ENCODE measurements at places on chromosomes 4 and X.

GRCh38 chrX:53266914-53267313 lies 14.5 kb downstream of the IQSEC2 start:
- no peak for DNase-seq

- no peak for DNase-seq
These were observed 17.0 kb upstream of the HPF1 start for GRCh38 chr4:169774466-169775445.

DNA sequence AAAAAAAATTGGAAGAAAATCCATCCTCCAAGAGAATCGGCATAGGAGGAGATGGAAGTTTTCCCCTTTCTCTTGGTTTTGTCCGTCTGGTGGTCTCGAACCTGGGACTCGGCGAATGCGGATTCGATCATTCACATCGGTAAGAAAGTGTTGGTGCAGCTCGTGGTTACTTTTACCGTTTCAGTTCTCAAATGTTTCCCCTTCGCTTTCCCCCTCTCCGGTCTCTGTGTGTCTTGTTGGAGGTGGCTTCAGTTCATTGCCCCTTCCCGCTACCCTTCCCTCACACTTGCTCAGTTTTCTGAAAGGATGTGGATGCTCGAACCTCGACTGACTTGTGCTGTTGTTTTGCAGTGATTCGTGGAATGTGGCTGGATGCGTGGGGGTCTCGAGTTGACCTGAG lies 840 bp downstream of the GRID2 start:
- DNase-seq, result no peak

DNA sequence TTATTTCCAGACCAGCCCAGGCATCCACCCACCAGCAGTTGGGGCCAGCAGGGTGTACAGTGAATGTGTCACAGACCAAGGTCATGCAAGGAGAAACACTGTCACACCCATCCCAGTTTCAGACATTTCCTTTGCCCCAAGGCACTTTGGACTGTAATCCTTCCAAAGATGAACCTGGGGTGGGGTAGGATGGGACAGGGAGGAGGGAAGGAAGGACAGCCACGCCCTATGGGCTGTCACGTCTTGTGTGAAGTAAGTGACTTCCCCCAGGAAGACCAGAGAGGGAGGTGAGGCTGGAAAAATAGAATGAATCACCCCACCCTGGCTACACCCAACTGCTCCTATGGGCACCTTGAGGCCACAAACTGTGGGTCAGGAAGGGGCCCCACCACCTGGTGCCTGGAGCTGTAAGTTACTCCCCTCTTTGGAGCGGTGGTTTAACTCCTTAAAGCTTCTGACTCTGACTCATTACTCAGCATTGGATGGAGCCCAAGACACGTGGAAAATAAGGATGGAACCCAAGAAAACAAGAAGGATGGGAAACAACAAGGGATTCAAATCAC lies 349.9 kb upstream of the KLF3 start:
- no peak for DNase-seq

DNA sequence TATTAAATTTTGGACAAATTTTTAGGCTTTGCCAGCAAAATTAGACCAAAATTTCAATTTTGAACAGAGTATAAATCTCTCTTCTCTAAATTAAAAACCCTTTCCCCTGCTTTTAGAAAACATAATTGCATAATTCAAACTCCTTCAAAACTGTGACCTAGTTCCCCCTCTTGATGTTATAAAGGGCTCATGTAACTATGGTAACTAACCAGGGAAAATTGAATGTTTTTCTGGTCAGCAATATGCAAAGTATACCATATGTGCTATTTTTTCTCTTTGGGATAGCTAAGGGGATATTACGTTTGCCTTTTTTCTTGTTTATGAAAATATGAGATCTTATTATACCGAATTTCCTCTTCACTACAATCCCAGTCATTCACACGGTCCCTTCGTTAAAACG lies 5.1 kb upstream of the ING2 start:
- DNase-seq, result no peak

GRCh38 chr4:171561419-171561818 lies 251.8 kb upstream of the GALNTL6 start:
- no peak for DNase-seq

GRCh38 chr4:70925418-70925817 lies 23.2 kb downstream of the MOB1B start:
- no peak for DNase-seq

All from stimulated activated CD8-positive, alpha-beta memory T cell treated with anti-CD3 and anti-CD28 coated beads, Interleukin-4, amount 100 ng/mL, for 1 hour (primary cell).